ENCODE measurements at places on chromosomes 4 and X.

DNA sequence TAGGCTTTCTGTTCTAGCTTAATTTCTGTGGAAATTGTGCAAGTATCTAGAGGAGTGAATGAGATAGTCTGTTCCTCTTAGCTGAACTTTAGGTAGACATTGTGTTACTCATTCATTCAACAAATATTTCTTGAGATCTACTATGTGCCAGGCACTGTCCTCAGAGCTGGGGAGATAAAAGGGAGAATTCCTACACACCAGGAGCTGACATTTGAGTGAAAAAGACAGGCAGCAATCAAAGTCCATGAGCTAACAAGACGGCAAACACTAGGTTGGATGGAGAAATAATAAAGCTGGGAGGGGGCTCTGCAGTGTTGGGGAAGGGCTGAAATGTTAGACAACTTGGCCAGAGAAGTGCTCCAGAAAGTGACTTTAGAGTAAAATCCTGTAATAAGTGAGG, 80.1 kb downstream of the MED28 start:
- no peak for DNase-seq

DNA sequence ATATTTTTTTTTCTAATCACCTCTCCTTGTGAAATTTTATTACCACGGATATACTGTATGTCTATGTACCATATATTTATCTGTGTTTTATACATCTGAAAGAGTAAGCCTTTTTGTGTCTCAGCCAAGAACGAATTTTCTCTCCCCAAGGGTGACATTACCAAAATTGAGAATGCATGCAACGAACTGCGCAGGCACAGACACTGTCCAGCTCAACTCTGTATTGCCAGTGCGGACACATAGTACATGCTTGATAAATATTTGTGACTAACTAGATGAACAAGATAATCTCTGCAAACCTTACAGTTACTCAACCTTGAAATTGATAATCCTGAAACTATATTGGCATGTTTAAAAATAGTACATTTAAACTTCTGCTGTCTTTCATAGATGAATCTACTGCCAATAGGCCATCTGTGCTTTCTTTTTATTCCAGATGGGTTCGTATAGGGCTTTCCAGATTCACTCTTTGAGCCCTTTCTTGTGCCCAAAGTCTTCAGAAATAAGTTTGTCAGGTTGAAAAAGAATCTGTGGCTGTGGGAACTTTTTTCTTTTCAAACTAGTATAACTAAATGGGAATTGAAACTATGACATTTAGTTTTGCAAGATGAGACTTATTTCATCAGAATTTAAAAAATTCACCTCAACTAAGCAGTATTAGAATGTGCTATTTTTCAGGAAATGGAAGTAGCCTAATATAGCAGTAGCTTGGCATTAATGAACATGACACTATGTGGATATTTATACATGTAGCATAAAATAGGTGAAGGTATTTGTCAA, 38.9 kb downstream of the DTHD1 start:
- DNase-seq, result no peak

DNA sequence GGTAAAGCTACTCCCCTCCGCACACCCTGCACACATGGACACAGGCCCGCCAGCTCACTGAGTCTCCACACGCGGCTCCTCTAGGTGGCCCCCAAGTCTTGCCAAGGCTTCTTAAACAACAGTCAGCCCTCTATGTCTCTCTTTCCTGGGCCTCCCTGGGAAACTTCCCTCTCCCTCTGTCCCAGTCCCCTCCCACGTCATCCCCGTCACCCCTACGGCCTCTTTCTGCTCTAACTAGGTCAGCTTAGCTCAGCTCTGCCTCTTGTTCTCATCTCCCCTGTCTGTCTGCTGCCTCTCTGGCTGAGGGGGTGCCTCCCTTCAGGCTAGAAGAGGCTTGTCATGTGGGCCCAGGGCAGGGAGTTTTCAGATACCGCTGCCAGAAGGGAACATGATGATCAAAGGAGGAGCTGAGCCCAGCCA, 38.8 kb downstream of the SEPTIN6 start:
- peak; percentile 28 for DNase-seq

DNA sequence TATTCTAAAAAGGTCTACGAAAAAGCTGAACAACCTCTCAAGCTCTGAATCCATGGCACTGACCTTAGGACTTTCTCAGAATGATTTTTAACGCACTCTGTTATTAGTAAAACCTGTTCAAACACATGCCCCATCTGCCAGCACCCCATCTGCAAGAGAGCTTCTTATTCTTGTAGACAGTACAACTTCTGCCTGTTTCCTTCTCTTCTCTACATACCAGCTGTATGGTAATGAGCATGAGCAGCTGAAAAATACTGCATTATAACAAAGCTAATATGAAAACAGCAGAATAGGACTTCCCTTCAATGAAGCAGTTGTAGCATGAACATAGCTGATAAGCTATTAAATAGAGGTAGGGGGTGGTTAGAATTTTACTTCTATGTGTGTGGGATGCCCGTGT, 167.9 kb downstream of the FBXW7 start:
- no peak for DNase-seq

DNA sequence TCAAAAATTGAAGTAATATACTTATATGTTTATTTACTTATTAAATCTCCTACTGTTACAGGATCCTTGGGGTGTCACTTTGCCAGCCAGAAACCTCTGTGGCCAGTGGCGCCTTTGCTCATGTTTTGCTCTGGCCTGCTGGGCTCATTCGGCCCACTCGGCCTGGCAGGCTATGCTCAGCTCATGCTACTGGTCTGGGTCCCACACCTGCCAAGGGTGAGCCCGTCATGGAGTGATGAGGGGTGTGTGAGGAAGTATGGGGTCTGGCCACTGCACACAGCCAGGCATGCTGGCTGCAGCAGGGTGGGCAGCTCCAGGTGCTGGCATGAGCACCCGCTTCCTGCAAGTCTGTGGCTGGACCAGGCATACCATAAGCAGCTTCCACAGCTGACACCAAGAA, 25.1 kb downstream of the ADH7 start:
- DNase-seq, result no peak

GRCh38 chr4:149794352-149794751, 21.3 kb downstream of the IQCM start:
- no peak for DNase-seq

- DNase-seq, result no peak
Observed at GRCh38 chr4:2172627-2173231, 69.2 kb downstream of the HAUS3 start.

GRCh38 chrX:106263817-106264216, 95.7 kb downstream of the PWWP3B start:
- DNase-seq, result no peak

DNA sequence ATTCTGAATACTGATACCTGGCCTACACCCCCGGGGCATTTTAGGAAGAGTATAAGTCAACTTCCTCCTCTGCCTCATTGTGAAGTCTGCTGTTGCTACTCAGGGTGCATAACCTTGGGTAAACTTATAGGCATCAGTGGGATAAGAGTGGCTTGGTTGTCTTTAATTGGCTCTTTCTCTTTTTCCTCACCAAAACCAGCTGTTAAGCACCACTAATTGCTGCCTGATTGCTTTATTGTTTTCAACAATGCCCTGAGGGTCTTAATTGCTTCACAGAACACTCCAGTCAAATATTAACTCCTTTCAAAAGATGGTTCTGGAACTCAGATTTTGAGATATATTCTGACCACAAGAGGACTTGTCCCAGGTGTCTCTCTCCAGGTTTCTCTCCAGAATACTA, 337.0 kb upstream of the MAGEB16 start:
- no peak for DNase-seq

DNA sequence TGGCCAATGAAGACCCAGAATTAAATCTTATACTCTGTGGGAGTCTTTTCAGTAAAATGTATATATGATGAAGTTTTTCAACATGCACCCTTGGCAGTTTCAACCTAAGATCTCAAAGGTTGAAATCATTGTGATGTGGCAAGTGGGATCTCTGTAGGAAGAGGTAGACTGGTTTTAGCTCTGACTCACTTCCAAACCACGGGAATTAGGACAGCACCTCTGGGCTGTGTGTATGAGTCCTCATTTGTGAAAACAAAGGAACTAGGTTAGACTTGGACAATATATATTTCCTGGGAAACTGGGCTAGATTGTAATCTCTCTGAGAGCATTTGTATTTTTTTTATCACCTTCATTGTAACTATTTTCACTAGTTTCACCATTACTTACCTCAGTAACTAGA, 333.0 kb downstream of the ADGRL3 start:
- no peak for DNase-seq

DNA sequence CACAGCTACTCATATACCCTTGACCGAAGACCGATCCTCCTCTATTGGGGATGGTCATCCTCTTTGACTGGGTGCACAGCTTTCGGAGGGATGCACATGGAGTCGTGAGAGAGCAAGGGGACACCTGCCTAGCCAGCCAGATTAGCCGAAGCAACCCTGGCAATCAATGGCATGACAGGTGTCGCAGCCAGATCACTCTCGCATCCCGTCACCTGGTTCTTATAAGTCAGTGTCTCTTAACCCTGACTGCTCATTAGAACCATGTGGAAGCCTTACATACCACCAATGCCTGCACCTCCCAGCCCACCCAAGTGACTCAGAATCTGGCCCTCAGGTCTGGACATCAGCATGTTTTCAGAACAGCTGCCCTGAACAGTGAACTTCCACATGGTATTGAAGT, 249.7 kb downstream of the EVC2 start:
- DNase-seq, result no peak

DNA sequence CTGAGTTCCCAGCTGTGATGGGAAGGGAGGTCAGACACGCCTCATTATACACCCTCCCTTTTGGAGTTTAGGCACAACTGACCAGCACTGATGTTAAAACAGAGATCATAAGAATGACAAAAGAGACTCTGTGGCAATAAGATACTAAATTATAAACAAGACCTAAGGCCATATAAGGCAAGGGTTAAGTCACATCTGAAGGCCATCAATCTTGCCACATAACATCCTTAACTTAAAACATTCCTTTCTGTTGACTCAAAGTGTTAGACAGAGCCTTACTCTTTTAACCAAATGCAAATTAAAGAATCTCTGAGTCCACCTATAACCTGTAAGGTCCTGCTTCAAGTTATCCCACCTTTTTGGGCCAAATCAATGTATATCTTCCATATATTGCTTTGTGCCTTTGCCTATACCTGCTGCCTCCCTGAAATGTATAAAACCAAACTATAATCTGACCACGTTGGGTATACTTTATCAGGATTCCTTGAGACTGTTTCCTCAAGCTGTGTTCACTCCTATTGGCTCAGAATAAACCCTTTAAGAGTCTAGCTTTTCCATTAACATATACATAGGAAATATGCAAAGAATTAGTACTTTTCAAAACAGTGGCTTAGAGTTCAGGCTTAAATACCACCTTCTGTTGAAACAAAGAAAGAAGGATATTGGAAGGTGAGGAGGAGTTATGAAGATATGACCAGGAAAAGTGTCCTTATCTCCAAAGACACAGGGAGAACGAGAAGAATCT, 214.4 kb upstream of the PPP1R2C start:
- no peak for DNase-seq

DNA sequence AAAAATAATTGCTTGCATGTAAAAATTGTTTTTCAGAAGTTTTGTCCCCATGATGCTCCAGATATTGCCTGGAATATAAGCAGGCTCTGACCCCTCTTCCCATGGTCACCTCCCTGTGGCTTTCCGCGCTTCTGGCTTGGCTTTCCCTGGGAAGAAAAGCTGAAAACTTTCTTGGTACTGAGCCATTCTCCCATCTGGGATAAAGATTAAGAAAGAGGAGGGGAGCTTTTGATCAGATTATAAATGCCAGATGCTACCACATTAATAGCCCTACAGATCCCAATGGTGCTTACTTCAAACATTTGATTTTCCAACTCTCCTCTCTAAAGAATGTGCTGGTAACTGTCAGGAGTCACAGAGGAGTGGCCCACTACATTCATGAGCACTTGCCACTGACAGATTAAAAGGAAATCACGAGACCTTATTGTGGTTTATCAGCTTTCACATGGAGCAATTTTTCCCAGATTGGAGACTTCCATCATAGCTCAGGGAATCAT, 54.4 kb upstream of the GAB1 start:
- no peak for DNase-seq

- DNase-seq, result no peak
Observed at GRCh38 chrX:47936224-47936939, 67.4 kb downstream of the ZNF182 start.

GRCh38 chr4:133775881-133776280, 425.7 kb downstream of the PABPC4L start:
- no peak for DNase-seq

DNA sequence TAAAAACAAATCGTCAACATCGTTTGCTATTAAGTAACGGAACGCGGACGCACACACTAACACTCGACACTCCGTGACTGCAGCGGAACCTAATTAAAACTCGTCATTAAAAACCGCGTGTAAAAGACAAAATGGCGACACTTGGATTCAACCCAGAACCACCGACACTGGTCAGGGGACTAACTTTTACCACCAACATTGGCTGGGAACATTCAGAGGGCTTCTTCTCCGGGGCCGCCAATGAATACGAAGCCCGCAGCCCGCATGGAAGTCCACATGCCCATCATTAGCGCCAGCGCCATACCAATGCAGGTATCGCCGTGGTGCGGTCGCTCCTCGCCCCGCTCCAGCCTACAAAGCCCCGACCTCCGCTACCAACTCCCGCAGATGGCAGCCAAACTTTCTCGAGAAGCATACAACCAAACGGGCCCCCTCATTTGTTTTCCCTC, 498 bp downstream of the RBMX start:
- DNase-seq, result peak; percentile 19

DNA sequence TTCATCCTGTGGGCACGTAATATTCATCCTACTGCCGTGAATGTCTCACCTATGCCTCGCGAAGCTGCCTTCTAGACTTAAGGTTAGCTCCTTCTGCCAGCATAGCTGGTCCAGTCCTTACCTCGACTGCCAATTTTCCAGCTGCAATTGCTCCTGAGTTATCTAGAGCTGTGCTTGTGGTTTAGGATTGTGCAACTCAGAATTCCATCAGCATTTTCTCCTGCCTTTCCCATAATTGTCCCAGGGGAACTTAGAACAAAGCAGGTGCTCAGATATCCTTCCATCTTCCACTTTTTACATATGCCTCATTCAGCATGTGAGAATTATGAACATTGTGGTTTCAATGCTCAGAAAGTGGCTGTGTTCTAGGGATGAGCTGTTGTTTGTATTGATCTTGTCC, 131.4 kb upstream of the ADGRL3 start:
- DNase-seq, result no peak

GRCh38 chr4:177077095-177077971, 232.3 kb upstream of the NEIL3 start:
- no peak for DNase-seq

GRCh38 chr4:152572417-152573086, 36.7 kb upstream of the FBXW7 start:
- no peak for DNase-seq

GRCh38 chr4:53633608-53634007, 42.3 kb upstream of the LNX1 start:
- no peak for DNase-seq

- DNase-seq, result no peak
Observed at GRCh38 chr4:183106839-183107238, 7.8 kb downstream of the WWC2 start.

GRCh38 chrX:109709129-109709631, 23.9 kb downstream of the ACSL4 start:
- DNase-seq, result no peak

- DNase-seq, result no peak
Observed at GRCh38 chr4:57777876-57778275, 667.7 kb upstream of the IGFBP7 start.
